ENCODE measurements at places on chromosomes 2 and 18.

GRCh38 chr2:64453770-64454385 is at the start of gene LGALSL:
LGALSL (plus strand) TSS chr2:64454162; CDS start chr2:64454546, 384 bp downstream.
- DNase-seq = peak; percentile 1

GRCh38 chr2:218472988-218473387 is 54.1 kb downstream of the VIL1 start:
- no peak for DNase-seq

- DNase-seq = no peak
Observed at GRCh38 chr18:61471541-61471940, 138.3 kb downstream of the CDH20 start.

GRCh38 chr2:40281021-40281940 is 170.6 kb downstream of the SLC8A1 start:
- DNase-seq = no peak

DNA sequence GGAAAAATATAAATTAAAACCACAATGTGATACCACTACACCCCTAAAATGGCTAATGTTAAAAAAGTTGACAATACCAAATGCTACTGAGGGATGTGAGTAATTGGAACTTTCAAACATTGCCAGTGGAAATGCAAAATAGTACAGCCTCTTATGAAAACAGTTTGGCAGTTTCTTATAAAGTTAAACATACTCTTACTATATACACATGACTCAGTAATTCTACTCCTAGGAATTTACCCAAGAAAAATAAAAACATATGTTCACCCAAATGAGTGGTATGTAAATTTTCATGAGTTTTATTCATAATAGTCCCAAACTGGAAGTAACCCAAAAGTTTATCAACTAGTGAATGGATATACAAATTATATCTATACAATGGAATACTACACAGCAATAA is 228.0 kb downstream of the CYP26B1 start:
- DNase-seq = no peak

Data from activated CD4-positive, alpha-beta T cell treated with anti-CD3 and anti-CD28 coated beads, Interleukin-2, amount 50 U/mL, for 4 hours (primary cell).